ENCODE measurements at places on chromosomes 5 and 9. TPM values are rescaled to one million over a fixed set of nuclear protein-coding genes. Genes with fewer than 3 reads are reported as not detected.

PCDHGA12 gene
- 6.2 TPM for total RNA-seq

GPR151 gene
- not detected for total RNA-seq

TMEM215 gene
- not detected for total RNA-seq

CBY3 gene
- not detected for total RNA-seq

HAPLN1 gene
- 0.19 TPM for total RNA-seq

SEMA6A gene
- total RNA-seq = 3.9 TPM

UBE2QL1 gene
- total RNA-seq = 10.8 TPM
